ENCODE measurements at places on chromosomes 6 and 20. TPM values are rescaled to one million over a fixed set of nuclear protein-coding genes. Genes with fewer than 3 reads are reported as not detected.

GRCh38 chr6:19157486-19157885 lies 679.7 kb upstream of the ID4 start:
- H3K27ac ChIP-seq: no peak overlapping the region
- H3K4me3 ChIP-seq: no peak overlapping the region
- no peaks in the 10 kb centered on the region for H3K27me3 ChIP-seq

The ABHD16B gene
- not detected for total RNA-seq

The WASF1 gene
- 34.5 TPM for total RNA-seq

GRCh38 chr6:27392623-27393022 lies 4.1 kb downstream of the ZNF391 start:
- H3K27ac ChIP-seq: no peak overlapping the region
- H3K36me3 ChIP-seq: no peaks in the 10 kb centered on the region
- no peak for DNase-seq
- H3K4me1 ChIP-seq: no peaks in the 10 kb centered on the region

- H3K4me3 ChIP-seq: no peak overlapping the region
- H3K27me3 ChIP-seq: no peaks in the 10 kb centered on the region
- H3K4me1 ChIP-seq: no peaks in the 10 kb centered on the region
- DNase-seq: no peak
Measured at GRCh38 chr6:90144396-90144795, 152.2 kb downstream of the BACH2 start.

DNA sequence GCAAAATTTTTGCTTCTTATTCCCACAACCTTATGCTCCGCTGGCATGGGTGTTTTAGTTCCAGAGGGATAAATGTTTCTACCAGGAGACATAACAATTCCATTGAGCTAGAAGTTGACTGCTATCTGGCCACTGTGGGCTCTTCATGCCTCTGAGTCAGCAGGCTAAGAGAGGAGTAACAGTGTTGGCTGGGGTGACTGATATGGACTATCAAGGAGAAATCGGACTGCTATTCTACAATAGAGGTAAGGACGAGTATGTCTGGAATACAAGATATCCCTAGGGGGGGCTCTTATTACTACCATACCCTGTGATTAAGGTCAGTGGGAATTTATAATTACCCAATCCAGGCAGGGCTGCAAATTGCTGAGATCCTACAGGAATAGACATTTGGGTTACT lies 26.9 kb downstream of the FBXO30 start:
- no peak for DNase-seq
- H3K27ac ChIP-seq: no peak overlapping the region
- H3K4me3 ChIP-seq: no peak overlapping the region
- H3K4me1 ChIP-seq: no peaks in the 10 kb centered on the region
- H3K27me3 ChIP-seq: no peaks in the 10 kb centered on the region
- H3K36me3 ChIP-seq: peaks cover 8% of the 10 kb centered on the region

DNA sequence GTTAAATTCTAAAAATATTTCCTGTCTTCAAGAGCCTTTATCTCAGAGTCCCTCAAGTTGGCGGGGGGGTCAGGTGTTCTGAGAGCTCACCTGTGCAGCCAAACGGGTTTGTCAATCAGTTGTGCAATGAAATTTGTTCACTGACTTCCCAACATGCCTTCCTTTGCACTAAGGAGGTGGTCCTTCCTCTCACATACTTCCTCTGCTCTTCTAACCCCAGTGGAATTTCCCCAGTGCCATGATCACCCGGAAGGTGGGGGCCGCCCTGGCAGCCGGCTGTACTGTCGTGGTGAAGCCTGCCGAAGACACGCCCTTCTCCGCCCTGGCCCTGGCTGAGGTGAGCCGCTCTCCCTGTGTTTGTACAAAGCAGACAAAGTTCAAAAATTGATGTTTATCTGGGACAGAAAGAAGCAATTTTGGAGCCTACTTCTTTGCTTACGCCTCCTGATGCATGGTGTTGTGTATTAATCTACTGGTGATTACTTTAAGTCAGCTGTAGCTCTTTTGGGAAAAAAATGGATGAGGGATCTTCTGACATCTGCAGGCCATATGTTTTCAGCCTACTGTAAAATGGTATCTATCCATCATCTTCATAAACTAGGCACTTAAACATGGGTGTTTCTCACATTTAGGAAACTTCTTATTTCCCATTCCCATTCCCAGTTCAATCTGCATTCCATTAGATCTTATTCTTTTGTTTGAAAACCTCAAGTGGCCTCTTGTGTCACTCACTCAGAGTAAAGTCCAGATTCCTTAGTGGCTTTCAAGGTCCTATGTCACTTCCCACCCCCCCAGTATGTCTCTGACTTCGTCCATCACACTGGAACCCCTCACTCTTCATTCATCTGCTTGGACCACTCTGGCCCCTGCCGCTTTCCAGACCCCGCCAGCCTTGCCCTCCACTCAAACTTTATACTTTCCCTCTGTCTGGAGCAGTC lies 10.1 kb downstream of the ALDH5A1 start:
- no peaks in the 10 kb centered on the region for H3K36me3 ChIP-seq
- H3K27ac ChIP-seq: no peak overlapping the region
- no peak for DNase-seq
- no peak overlapping the region for H3K4me3 ChIP-seq
- no peaks in the 10 kb centered on the region for H3K27me3 ChIP-seq

DNA sequence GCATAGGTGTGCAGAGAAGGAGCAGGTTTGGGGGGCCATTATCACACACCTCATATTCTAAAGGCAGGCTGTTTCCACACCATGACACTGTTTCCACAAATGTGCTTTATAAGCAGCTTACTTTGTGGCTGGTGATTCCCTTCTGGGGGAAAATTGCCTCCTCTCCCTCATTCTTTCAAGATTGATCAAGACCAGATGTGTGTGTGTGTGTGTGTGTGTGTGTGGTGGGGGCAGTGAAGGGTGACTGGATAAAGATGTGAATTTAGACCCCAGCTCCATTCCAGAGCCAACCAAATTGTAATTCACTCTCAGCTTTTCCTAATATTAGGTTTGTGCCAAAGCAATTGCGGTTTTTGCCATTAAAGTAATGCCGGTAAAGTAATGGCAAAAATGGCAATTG lies 45.6 kb downstream of the EDN3 start:
- H3K36me3 ChIP-seq: no peaks in the 10 kb centered on the region
- no peak overlapping the region for H3K4me3 ChIP-seq
- no peak overlapping the region for H3K27ac ChIP-seq
- no peaks in the 10 kb centered on the region for H3K4me1 ChIP-seq
- peaks cover 75% of the 10 kb centered on the region for H3K27me3 ChIP-seq

The BHLHE23 gene
- not detected for total RNA-seq

DNA sequence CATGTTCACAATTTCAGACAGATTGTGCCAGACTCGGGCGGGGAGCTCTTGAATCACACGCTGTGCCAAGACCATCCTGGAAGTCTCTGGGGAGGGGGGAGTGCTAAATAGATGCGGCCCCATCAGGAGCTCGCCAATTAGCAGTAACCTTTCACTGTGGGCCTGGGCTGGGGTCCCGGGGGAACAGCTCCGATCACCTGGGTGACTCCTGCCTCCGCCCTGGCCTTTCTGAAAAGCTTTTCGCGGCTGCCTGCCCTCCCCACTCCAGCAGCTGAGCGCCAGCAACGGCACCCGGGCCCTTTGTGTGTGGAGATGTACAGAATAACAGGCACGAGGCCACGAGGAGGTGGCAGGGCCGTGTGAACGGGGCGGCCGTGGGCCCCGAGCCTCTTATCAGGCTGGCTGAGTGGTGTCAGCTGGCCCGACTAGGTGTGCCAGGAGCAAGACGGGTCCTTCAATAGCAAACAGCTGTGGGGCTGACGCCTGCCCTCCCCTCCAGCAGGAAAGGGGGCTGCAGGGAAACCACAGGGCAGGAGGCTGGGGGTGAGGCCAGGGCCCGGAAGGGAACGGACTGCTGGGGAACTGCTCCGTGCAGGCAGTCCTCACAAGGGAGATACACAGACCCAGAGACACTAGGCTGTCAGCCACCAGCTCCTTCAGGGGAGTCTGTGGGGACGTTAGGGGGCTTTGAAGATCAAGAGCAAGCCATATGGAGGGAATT lies 56.8 kb downstream of the NOL4L start:
- H3K27ac ChIP-seq: peak overlapping the region; percentile 76
- no peak overlapping the region for H3K4me3 ChIP-seq
- H3K27me3 ChIP-seq: no peaks in the 10 kb centered on the region

GRCh38 chr6:107539409-107539808 lies 49.5 kb downstream of the SOBP start:
- H3K27ac ChIP-seq: peak overlapping the region; percentile 50
- H3K27me3 ChIP-seq: no peaks in the 10 kb centered on the region
- H3K4me1 ChIP-seq: peaks cover 71% of the 10 kb centered on the region
- no peaks in the 10 kb centered on the region for H3K36me3 ChIP-seq

The SAPCD1 gene
- 11.6 TPM for total RNA-seq

DNA sequence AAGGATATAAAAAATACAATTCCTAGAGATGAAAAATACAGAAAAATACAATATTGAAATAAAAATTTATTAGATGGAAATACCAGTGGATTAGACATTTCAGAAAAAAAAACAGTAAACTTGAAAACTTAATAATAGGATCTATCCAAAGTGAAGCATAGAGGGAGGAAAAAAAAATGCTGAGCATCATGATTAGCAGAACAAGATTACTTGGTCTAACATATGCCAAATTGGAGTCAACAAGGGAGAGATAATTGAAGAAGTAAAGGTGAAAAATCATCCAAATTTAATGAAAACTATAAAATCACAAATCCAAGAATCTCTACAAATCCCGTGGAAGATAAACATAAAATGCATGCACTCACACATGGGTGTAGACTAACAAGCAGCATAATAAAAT lies 166.2 kb upstream of the BMP5 start:
- H3K4me3 ChIP-seq: no peak overlapping the region
- no peak overlapping the region for H3K27ac ChIP-seq
- no peak for DNase-seq
- H3K27me3 ChIP-seq: no peaks in the 10 kb centered on the region

The IL17F gene
- total RNA-seq: not detected

DNA sequence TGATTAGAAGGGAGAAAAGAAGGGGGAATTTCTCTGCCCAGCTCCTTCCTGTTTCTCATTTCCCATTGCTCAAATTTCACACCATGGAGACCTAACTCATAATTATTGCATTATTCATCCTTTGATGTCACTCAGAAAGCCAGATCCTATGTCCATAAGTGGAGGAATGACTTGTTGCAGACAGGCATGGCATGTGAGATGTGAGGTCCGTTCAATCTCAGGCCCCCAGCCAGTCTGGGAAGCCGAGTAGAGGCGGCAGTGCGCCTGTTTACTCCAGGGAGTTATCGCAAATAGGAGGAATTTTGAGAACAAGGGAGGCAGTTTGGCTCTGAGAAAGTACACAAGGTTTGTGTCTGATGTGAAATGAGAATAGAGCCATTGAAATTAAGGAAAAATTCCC lies 26.9 kb upstream of the MOCS1 start:
- no peaks in the 10 kb centered on the region for H3K4me1 ChIP-seq
- no peak overlapping the region for H3K4me3 ChIP-seq
- H3K27ac ChIP-seq: no peak overlapping the region
- peak; percentile 72 for DNase-seq
- no peaks in the 10 kb centered on the region for H3K36me3 ChIP-seq

GRCh38 chr6:135686784-135687301 lies 164.7 kb upstream of the PDE7B start:
- H3K4me3 ChIP-seq: no peak overlapping the region
- no peak overlapping the region for H3K27ac ChIP-seq
- peak; percentile 59 for DNase-seq
- no peaks in the 10 kb centered on the region for H3K36me3 ChIP-seq
- no peaks in the 10 kb centered on the region for H3K27me3 ChIP-seq
- no peaks in the 10 kb centered on the region for H3K4me1 ChIP-seq

The CASS4 gene
- total RNA-seq: 0.07 TPM

DNA sequence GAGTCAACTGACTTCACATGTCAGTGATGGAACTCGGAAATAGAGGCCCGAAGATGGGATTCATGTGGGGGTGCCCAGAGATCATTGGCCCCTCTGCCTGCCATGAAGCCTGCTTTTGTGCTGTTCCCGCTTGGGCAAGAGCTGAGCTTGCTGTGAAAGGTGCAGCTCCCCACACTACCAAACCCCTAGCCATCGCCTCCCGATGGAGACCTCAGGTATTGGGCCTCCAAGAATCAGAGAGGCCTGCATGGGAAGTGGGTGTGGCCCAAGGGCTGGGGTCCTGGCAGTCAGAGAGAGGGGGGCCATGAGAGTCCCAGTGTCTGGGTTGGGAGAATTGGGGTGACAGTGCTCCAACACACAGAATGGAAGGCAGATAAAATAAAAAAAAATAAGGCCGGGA lies 160.9 kb downstream of the SOD2 start:
- DNase-seq: no peak
- H3K4me3 ChIP-seq: no peak overlapping the region
- no peaks in the 10 kb centered on the region for H3K27me3 ChIP-seq
- no peak overlapping the region for H3K27ac ChIP-seq

The RIMS1 gene
- 0.92 TPM for total RNA-seq

The BPI gene
- not detected for total RNA-seq

The GPX5 gene
- 0.30 TPM for total RNA-seq

GRCh38 chr6:37695857-37696219 lies 1.8 kb downstream of the MDGA1 start:
- H3K27ac ChIP-seq: no peak overlapping the region
- H3K4me1 ChIP-seq: peaks cover 7% of the 10 kb centered on the region
- no peak for DNase-seq
- H3K4me3 ChIP-seq: no peak overlapping the region

- H3K4me3 ChIP-seq: no peak overlapping the region
- no peaks in the 10 kb centered on the region for H3K36me3 ChIP-seq
- peaks cover 13% of the 10 kb centered on the region for H3K4me1 ChIP-seq
- no peaks in the 10 kb centered on the region for H3K27me3 ChIP-seq
- peak; percentile 15 for DNase-seq
Measured at GRCh38 chr6:157714153-157714490, 108.9 kb upstream of the SNX9 start.

DNA sequence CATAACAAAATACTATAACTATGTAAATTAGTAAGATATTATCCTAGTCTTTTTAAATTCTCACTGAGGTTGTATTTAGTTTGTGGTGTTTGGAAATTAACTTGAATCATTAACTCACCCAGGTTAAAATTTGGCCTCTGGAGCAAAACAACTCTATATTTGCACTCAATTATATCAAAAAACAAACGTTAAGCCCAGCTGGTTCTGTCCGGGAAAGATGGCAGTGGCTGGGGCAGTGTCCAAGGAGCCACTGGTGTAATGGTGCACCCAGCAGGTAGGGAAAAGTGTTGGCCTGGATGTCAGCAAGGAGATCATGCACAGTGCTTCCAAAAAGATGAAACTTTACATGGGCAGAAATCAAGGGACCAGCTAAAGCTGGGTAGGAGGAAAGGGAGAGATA lies 285.3 kb upstream of the CITED2 start:
- no peak for DNase-seq
- H3K4me3 ChIP-seq: no peak overlapping the region
- H3K27me3 ChIP-seq: no peaks in the 10 kb centered on the region
- no peak overlapping the region for H3K27ac ChIP-seq

All from cardiac muscle cell (in vitro differentiated cells and primary cell).